Cerebellar cortex (tissue), 1 donor: ENCODE measurements at places on chromosomes 5 and 9.
A peak's percentile ranks its signal among the peaks of the same experiment; 100 is the strongest.

DNA sequence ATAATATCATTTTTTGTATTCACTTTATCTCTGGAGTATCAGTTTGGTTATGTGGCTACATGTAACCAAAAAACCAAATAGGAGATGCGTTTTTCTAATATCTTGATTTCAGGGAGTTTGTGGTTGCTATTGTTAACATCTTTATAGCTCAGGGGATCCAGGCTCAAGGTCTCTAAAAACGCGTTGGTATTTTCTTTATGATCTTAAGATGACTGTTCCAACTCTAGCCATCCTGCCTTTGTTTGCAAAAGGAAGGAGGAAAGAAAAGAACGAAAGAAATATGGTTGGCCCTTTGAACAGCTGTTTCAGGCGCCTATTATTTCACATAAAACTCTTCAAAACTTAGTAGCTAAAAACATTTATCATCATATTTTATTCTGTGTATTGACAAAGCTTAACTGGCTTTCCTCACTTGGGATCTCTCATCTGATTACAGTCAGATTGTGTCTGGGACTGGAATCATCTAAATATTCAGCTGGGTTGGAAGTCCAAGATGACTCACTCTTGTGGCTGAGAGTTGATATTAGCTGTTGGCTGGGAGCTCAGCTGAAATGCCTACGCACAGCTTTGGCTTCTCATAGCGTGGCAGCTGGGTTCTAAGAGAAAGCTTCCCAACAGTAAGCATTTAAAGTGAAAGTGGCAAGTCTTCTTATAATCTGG, 60.1 kb downstream of the FAM174A start:
- no peak for DNase-seq

GRCh38 chr5:56480078-56480704, 247.1 kb upstream of the ANKRD55 start:
- DNase-seq = peak; percentile 44

GRCh38 chr5:10701567-10702039, 59.4 kb downstream of the DAP start:
- peak; percentile 36 for DNase-seq

- peak; percentile 59 for DNase-seq
These were observed 83.7 kb upstream of the ORM1 start for GRCh38 chr9:114238891-114239875.

DNA sequence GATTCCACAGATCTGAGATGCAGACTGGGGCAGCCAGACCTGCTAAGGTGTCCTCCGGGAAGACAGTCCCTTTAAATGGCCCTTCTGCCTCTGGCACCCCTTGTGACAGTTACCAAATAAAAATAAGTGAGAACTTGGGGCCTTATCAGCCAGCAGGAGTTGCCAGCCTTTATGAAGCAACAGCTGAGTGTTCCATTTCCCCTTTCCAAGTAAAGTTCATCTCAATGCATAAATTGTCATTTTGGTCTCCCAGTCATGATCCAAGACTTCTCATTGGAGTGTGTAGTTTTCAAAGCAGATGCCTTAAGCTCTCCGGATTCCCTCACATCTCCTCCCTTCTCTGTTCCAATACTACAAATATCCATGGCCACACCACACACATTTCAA, 4.1 kb downstream of the PTCH1 start:
- DNase-seq = no peak
